Stimulated activated CD4-positive, alpha-beta T cell treated with anti-CD3 and anti-CD28 coated beads, TNF-alpha, amount 100 ng/mL, for 1 hour (primary cell): ENCODE measurements at places on chromosomes 11 and 22.

- no peak for DNase-seq
Measured at GRCh38 chr11:40104941-40105550, 1354.4 kb downstream of the LRRC4C start.

GRCh38 chr11:115097796-115098408, 406.3 kb downstream of the CADM1 start:
- no peak for DNase-seq

GRCh38 chr22:17698948-17699347, 60.4 kb downstream of the BCL2L13 start:
- DNase-seq, result no peak

DNA sequence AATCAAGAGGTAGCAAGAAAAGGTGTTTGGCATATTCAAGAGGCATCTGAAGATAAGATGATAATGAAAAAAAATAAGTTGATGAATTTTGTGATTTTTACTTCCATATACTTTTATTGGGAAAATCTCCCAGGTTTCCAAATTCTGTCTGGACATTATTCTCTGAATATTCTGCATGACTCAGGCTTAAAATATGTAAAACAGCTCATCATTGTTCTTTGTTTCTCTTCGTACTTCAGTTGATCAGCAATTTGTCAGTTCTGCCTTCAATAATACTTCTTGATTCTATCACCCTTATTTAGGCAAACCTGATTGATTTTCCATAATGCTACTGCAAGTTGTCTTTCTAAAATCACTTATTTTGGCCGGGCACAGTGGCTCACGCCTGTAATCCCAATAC, 30.2 kb downstream of the GTF2H1 start:
- DNase-seq, result no peak

- DNase-seq, result no peak
Measured at GRCh38 chr11:10080138-10080537, 213.9 kb downstream of the SBF2 start.

GRCh38 chr11:99742501-99742900, 721.8 kb downstream of the CNTN5 start:
- no peak for DNase-seq

DNA sequence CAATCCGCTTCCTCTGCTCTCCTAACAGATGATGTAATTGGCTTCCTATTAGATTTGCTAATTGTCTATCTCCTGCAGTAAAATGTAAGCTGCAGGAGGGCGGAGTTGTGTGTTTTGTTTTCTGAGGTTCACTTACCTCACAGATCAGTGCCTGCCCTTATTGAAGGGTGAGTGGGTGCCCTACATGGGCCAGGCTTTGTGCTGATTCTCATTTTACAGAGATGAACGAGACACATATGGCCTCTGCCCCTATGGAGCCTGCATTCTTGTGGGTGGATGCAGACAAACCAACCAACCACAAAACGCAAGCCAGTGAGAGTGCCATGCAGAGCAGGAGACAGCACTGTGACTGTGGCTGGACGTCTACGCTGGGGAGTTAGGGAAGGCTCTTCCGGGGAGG, 9.9 kb downstream of the TESMIN start:
- DNase-seq, result no peak

DNA sequence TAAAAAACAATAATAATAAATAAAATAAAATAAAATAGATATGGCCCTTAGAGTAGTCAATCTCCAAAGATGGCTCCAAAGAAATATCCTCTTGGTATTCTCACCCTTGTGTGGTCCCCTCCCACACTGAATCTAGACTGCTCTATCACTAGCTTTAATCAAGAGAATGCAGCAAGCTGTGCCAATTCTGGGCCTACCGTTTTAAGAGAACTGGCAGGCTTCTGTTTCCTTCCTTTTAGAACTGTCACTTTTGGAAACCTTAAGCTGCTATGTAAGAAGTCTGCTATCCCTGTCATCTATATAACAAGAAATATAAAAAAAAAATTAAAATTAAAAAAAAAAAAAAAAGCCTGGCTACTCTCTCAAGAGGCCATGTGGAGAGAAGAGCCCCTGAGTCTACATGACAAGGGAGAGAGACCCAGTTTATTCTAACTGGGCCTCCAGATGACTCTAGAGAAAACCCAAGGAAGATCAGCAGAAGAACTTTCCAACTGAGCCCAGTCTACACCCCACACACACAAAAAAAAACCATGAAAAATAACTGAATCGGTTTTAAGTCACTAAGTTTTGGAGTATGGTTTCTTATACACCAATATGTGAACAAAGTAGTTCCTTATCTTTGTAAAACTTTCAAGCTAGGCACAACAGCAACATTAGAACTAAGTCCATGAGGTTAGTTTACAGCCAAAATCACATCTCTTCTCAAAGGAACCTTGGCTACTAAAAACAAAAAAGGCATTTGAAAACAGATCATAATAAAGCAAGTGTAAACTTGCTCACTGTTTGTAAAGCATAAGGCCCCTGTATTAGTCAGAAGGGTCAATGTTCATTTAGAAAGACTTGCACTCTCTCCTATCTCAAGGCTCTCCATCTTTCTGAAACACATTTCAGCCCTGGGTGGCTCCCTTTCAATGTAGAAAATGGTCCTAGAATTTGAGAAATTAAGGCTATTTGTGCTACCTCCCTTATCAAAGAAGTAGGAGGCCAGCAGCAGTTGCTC, 67.3 kb downstream of the AMBRA1 start:
- DNase-seq, result no peak

DNA sequence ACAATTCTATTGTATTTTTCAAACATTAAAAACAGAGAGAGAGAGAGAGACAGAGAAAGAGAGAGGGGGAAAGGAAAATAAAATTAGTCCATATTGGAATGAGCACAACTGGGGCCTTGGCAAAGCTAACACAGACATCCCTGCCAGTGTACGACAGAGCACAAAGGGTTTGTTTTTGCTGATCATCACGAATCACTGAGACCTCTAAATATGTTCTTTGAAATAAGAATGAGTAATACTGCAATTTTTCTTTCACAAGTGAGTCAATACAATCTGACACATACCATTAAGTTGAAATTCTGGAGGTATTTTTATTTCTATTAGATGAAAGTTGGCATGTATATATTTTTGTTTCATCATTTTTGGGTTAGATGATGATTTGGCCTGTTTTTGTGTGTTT, 27.0 kb upstream of the LRRC4C start:
- no peak for DNase-seq

DNA sequence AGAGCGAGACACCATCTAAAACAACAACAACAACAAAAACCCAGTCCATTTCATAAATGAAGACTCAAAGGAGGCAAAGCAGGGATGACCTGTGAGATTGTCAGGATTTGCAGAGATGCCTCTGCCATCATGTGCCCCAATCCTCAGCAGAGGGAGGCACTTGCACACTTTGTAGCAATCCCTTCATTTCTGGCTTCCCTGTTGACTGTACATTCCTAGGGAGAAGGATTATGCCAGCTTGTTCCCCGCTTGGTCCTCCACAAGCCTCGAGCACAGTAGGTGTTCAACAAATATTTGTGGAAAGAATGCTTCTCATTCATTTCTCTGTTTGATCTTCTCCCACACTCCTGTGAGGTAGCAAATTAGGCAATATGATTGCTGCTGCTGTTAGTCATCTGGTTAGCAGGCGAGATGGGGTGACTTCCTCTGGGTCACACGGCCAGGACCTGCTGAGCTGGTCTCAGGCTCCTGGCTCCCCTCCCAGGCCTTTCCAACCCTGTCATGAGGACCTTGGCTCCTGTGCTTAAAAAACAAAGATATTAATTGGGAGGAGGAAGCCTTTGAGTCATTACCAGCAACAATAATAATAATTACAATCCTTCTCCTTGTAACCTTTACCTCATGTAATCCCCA, 34.1 kb downstream of the LIF start:
- no peak for DNase-seq

GRCh38 chr22:23179381-23180299, 669 bp upstream of the BCR start:
- no peak for DNase-seq

DNA sequence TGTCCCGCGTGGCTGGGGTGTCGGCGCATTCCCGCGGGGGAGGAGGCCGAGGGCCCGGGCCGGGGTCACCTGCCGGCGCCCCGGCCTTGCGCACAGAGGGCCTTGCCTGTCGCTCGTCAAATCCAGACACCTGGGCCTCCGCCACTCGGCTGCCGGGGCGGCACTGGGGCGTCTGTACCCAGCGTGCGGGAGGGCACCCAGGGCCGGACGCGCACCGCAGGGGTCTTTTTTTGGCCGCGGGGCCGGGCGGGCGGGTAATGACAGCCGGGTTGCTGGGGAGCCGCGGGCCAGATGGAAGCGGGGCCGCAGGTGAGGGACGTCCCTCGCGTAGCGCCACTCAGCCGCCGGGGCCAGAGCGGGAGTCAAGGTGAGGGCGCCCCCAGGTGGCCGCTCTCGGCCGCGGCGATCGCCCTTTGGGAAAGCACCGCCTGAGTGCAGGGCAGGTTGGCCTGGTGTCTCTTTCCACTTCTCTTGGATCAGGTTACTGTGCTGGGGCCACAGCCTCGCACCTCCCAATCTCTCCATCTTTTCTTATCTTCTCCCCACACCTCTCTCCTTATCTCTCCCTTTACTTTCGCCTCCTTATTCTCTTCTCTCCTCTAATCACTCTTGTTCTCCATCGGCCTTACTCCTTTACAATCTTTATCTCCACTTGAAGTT, 3.5 kb downstream of the PHLDB1 start:
- peak; percentile 72 for DNase-seq

- DNase-seq, result no peak
Measured at GRCh38 chr22:47107431-47107830, 345.0 kb downstream of the TBC1D22A start.

GRCh38 chr11:81941998-81942397, 791.7 kb downstream of the FAM181B start:
- no peak for DNase-seq

DNA sequence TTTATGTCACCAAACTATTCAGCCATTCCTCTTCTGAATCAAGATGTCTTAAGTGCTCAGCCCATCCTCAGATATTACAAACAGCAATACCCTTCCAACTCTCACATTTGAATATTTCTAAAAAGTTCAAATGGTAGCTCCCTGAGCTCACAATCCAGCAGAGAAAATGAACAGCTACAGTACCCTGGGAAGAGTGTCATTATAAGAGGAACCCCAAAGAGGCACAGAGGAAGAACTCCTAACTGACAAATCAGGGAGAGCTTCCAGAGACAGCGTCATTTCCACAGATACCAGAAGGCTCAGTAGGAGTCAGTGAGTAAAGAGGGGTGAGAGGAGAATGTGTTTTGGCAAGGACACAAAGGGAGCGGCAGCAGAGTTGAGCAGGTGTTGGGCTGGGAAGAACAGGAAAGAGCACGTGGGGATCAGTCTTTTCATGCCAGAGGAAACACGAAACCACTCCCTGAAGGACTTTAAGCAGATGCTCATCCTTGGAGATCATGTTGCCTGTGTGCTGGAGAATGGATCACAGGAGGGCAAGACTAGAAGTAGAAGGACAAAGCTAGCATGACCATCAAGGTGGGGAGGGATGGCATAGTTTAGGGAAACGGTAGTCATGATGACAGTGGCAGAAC, 4.3 kb downstream of the CLTCL1 start:
- DNase-seq, result no peak

DNA sequence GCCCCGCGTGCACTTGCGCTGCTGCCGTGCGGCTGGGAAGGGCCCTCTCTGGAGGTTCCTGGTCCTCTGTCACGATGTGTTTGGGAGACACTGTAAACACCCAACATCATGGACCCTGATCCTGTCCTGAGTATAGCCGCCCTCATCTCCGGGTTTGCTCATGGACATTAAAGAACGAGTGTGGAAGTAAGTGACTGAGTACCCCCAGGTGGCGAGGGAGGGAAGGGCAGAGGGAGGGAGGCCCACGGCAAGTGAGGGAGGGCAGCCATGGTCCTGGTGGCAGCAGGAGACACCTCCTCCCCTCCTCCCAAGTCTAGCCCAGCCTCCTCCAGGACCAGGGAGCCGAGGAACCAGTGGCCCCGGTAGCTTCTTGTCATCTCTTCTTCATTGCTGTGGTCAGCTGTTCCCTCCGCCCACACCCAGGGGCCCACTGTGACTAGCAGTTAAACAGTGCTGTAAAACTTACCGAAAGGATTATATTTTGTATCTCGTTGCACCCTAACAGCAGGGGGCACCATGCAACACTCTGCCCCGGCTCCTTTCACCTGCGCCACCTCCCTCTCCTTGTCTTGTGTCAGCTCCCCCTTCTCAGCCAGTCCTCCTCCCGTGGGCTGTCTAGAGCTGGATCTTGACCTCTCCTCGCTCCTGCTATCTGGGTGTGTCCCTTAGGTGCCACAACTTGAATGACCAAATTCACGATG, 566.5 kb upstream of the B3GAT1 start:
- DNase-seq, result no peak

DNA sequence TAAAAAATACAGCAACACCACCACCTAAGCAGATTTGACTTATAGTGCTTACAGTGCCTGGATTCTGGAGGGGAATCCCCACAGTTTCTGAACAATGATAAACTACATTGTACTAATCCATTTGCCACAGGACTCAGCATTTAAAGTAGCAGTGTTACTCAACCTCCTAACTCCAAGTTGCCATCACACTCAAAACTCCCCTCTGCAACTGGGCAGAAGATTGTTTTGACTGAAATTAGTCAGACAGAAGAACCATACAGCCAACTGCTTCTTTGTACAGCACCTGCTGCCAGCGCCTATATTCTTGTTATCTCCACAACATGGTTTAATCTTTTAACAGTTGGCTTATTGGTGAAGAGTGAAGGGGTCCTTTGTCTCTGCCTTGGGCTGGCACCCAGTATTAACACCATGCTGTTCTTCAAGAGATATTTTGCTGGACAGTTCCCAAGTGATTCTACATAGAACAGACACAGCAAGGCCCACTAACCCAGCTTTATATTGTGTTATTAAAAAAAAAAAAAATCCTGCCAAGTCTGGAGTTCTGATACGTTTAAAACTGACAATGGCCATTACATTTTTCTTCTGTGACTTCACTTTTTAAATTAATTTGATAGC, 273.2 kb downstream of the DCDC1 start:
- no peak for DNase-seq

- no peak for DNase-seq
Measured at GRCh38 chr11:47106798-47107411, 69.8 kb downstream of the ARFGAP2 start.

DNA sequence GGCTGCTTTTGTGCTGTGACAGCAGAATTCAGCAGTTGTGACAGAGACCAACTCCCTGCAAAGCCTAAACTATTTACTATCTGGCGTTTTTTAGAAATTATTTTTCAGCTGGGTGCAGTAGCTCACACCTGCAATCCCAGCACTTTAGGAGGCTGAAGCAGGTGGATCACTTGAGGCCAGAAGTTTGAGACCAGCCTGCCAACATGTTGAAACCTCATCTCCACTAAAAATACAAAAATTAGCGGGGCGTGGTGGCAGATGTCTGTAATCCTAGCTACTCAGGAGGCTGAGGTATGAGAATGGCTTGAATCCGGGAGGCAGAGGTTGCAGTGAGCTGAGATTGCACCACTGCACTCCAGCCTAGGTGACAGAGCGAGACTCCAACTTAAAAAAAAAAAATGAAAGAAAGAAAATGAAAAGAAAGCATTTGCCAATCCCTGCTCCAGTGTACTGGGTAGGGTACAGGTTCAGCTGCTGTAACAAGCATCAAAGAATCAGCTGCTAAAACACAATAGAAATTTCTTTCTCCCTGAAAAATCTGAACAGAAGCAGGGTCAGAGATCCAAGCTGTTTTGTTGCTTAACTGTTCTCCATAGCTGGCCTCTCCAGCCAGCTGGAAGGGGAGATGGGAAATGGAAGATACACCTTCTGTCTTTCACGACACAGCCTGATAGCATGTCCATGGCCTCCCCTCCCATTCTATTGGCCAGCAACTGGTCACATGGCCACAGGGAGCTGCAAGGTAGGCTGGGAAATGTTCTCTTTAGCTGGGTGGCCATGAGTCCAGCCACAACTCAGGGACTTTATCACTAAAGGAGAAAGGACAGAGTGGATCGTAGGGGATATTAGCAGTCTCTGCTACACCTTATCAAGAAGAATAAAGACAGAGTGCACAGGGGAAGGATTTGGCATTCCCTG, 8.5 kb upstream of the NCF4 start:
- no peak for DNase-seq

GRCh38 chr11:15704064-15704463, 589.3 kb downstream of the INSC start:
- DNase-seq, result no peak
